ENCODE measurements at places on chromosomes 4 and X. TPM values are rescaled to one million over a fixed set of nuclear protein-coding genes. Genes with fewer than 3 reads are reported as not detected.

The UGT2B7 gene
- total RNA-seq: 0.77 TPM

The EVC2 gene
- 10.4 TPM for total RNA-seq

The TEX13D gene
- total RNA-seq: 0.15 TPM

The LAMTOR3 gene
- 31.7 TPM for total RNA-seq

The RHOXF1 gene
- total RNA-seq: not detected

The ANAPC10 gene
- 21.6 TPM for total RNA-seq

- peaks cover 14% of the 10 kb centered on the region for H3K4me1 ChIP-seq
- peak overlapping the region; percentile 65 for H3K4me3 ChIP-seq
- no peak overlapping the region for H3K27ac ChIP-seq
- no peaks in the 10 kb centered on the region for H3K36me3 ChIP-seq
These were observed 1.3 kb downstream of the TBL1X start for GRCh38 chrX:9466124-9466495.

DNA sequence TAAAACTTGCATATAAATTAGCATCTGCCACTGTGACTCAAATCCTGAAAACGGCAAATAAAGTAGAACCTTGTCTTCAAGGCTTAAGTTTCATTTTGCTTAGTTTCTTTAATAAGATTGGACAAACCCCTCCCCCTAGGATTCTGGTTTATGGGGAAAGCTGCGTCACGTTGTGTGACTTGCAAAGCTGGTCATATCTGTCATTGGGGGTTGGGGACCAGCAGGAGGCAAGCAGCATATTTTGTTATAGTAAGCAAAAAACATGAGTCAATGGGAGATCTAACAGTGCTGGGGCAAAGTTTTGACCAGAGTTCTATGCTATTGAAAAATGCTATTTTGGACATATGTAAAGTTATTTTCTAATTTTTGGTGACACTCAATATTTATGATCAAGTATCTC is 407.3 kb downstream of the PCDH18 start:
- H3K36me3 ChIP-seq: no peaks in the 10 kb centered on the region
- no peak for DNase-seq
- H3K27me3 ChIP-seq: no peaks in the 10 kb centered on the region
- no peak overlapping the region for H3K27ac ChIP-seq
- H3K4me3 ChIP-seq: no peak overlapping the region

DNA sequence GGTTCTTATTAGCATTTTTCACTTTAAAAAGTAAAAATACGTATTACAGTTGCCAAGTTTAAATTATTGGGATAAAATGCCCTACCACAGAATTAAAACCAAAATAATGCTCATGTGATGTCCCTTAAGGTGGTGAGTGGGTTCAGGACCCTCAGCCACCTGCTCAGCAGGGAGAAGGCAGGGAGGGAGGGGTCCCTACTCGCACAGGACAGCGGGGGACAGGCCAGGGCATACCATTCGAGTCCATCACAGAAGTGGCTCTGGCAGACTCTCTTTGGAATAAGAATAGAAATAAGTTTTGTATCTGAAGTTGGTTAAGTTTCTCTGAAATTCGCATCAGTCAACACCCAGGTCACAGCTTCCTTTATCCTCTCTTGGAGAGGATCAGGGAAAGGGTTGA is 37.7 kb downstream of the NOP14 start:
- H3K27ac ChIP-seq: no peak overlapping the region
- DNase-seq: no peak
- H3K36me3 ChIP-seq: peaks cover 29% of the 10 kb centered on the region
- H3K4me1 ChIP-seq: no peaks in the 10 kb centered on the region
- H3K4me3 ChIP-seq: no peak overlapping the region

DNA sequence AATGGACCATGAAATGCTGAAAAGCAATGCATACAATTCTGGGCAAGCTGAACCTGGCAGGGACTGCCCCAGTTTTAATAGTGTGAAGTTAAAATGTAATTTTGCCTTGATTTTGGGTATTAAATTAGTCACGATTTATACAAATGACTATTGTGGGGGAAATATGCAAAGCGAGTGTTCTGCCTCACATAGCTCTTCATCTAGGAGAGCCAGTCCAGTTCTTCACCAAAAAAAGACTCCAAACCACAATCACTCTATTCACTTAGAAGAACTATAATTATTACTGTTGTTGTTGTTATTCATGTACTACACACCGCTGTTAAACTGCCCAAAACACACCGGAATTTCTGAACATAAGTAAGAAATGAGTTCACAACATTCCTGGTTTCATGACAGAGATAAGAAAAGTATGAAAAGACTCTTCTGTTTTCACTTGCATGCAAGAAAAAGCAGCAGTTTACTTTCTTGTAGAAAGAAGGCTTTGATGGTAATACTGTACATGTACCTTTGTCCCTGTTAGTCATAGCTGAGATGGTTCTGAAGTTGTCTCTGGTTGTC is 101.9 kb downstream of the QRFPR start:
- DNase-seq: peak; percentile 47
- H3K4me3 ChIP-seq: 0 out of 2 replicates have a peak overlapping the region, but pooled peaks have one; percentile 1
- H3K36me3 ChIP-seq: no peaks in the 10 kb centered on the region
- no peaks in the 10 kb centered on the region for H3K27me3 ChIP-seq
- no peak overlapping the region for H3K27ac ChIP-seq

DNA sequence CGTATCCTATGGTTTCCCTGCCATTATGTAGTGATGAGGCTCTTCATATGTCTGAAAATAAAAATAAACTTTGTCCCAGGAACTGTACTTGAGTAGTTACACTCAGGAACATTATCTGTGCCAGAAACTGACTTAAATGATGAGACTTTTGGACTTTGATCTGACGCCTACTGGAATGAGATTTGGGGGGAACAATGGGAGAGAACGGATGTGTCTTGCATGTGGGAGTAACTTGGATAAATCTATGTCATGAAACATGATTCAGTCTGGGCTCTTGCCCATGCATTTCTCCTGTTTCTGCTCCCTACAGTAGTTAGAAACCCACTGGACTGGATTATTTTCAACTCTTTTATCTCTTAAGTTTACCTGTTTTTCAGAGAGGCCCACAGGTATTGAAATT is 2351.4 kb downstream of the PCDH7 start:
- no peaks in the 10 kb centered on the region for H3K27me3 ChIP-seq
- no peaks in the 10 kb centered on the region for H3K36me3 ChIP-seq
- no peak for DNase-seq
- H3K4me3 ChIP-seq: no peak overlapping the region
- H3K27ac ChIP-seq: no peak overlapping the region
- H3K4me1 ChIP-seq: no peaks in the 10 kb centered on the region

DNA sequence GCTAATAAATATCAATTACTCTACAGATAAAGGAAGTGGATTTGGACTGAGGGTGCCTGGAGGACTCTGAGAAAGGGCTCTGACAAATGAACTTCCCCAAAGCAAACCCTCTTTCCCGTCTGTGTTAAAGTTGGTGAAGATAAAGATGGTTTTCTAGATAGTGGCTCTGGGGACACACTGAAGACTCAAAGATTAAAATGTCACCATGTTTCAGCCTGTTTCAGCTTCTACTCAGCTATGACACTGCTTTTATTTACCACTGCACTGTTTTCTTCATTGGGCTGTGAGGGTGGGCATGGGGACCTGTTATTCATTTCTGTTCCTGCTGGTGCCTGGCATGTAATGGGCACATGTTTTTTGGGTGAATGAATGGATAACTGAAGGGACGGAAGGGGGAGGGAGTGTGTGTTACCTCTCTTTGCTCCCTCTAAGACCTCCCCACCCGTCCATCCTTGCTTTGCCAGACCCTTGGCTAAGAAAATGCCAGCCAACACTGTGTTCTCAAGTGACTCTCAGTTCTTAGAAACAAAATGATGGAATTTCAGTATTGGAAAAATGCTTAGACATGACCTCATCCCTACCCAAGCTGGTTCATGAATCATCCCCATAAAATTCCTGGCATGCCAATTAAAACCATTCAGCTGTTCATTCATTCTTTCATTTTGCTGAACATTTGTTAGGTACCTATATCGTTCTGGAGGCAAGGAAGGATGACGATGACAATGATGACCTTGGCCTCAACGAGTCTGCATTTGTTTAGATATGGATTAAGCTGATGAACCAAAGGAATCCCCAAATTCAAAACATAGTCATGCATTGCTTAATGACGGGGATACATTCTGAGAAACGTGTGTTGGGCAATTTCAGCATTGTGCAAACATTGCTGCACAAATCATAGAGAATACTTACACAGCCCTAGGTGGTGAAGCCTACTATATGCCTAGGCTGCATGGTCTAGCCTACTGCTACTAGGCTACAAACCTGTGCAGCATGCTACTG is 13.4 kb upstream of the STK32B start:
- no peak overlapping the region for H3K27ac ChIP-seq
- no peak overlapping the region for H3K4me3 ChIP-seq
- DNase-seq: no peak
- H3K36me3 ChIP-seq: no peaks in the 10 kb centered on the region

All from GM12878 (cell line).